Activated CD8-positive, alpha-beta T cell treated with anti-CD3 and anti-CD28 coated beads, Interleukin-2, amount 10 ng/mL, durations not matched to agents 7 days and 5 days (primary cell): ENCODE measurements at places on chromosomes 16 and 17.

DNA sequence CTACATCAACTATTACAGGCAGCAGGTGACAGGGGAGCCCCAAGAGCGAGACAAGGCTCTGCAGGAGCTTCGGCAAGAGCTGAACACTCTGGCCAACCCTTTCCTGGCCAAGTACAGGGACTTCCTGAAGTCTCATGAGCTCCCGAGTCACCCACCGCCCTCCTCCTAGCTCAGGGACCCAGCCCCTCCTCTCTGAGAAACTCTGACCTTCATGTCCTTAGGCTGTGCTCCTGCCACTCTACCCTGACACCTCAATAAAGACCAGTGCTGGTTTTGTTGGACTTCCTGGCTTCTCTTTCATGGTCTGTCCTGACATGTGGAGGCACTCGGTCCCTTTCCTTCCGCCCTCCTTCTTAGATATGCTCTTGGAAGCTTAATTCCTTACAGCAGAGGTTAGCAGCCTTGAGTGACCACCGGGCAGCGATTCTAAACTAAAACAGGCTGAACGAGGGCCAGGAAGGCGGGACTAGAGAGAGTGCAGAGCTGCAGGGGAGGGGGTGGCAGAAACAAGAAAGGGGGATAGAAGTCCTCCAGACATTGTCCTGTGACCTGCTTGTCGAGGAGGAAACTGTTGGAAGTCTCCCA lies 915 bp downstream of the AHSP start:
- peaks cover 25% of the 10 kb centered on the region for H3K27me3 ChIP-seq
- H3K4me1 ChIP-seq = peaks cover 4% of the 10 kb centered on the region
- H3K27ac ChIP-seq = no peak overlapping the region

GRCh38 chr17:66775271-66775670 lies 59.6 kb upstream of the CACNG5 start:
- H3K4me1 ChIP-seq = no peaks in the 10 kb centered on the region
- no peak overlapping the region for H3K27ac ChIP-seq
- H3K4me3 ChIP-seq = no peak overlapping the region
- H3K27me3 ChIP-seq = no peaks in the 10 kb centered on the region
- no peak for DNase-seq

DNA sequence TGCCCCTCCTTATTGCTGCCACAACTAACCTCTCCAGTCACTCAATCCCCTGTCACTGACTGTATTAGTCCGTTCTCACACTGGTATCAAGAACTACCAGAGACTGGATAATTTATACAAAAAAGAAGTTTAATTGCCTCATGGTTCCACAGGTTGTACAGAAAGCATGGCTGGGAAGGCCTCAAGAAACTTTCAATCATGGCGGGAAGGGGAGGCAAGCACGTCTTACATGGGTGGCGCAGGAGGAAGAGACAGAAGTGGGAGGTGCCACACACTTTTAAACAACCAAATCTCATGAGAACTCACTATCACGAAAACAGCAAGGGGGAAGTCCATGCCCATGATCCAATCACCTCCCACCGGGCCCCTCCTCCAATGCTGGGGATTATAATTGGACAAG lies 86.0 kb upstream of the BCAR1 start:
- H3K4me3 ChIP-seq = no peak overlapping the region
- no peak overlapping the region for H3K27ac ChIP-seq
- H3K4me1 ChIP-seq = peaks cover 15% of the 10 kb centered on the region
- no peak for DNase-seq
- H3K27me3 ChIP-seq = no peaks in the 10 kb centered on the region

DNA sequence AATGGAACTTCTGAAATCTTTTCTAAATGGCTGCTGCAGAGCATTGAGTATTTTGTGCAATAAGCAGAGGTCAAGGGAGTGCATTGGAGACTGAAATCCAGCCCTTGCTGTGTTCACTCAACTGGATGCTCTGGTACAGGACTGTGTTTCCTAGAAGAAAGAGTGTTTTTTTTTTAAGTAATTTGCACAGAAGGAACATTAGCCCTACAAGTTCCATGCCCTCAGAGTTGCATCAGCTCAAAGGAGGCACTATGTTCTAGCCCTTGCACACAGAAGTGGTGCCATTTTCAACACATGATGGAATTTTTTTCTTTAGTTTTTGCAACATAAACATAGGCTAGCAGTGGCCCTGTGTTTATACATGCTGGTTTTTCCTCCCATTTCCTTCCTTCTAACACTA lies 144.1 kb upstream of the HLF start:
- H3K4me1 ChIP-seq = no peaks in the 10 kb centered on the region
- DNase-seq = no peak
- H3K36me3 ChIP-seq = no peaks in the 10 kb centered on the region
- no peak overlapping the region for H3K4me3 ChIP-seq
- no peaks in the 10 kb centered on the region for H3K27me3 ChIP-seq

GRCh38 chr16:84660973-84661372 lies 12.7 kb downstream of the KLHL36 start:
- peaks cover 67% of the 10 kb centered on the region for H3K36me3 ChIP-seq
- no peak for DNase-seq
- no peak overlapping the region for H3K4me3 ChIP-seq
- no peak overlapping the region for H3K27ac ChIP-seq
- peaks cover 43% of the 10 kb centered on the region for H3K4me1 ChIP-seq
